ENCODE measurements at places on chromosomes 6 and 20.

GRCh38 chr20:47195573-47195972 lies 160.9 kb downstream of the ZMYND8 start:
- DNase-seq, result no peak

- no peak for DNase-seq
Observed at GRCh38 chr6:156901309-156902019, 124.3 kb downstream of the ARID1B start.

DNA sequence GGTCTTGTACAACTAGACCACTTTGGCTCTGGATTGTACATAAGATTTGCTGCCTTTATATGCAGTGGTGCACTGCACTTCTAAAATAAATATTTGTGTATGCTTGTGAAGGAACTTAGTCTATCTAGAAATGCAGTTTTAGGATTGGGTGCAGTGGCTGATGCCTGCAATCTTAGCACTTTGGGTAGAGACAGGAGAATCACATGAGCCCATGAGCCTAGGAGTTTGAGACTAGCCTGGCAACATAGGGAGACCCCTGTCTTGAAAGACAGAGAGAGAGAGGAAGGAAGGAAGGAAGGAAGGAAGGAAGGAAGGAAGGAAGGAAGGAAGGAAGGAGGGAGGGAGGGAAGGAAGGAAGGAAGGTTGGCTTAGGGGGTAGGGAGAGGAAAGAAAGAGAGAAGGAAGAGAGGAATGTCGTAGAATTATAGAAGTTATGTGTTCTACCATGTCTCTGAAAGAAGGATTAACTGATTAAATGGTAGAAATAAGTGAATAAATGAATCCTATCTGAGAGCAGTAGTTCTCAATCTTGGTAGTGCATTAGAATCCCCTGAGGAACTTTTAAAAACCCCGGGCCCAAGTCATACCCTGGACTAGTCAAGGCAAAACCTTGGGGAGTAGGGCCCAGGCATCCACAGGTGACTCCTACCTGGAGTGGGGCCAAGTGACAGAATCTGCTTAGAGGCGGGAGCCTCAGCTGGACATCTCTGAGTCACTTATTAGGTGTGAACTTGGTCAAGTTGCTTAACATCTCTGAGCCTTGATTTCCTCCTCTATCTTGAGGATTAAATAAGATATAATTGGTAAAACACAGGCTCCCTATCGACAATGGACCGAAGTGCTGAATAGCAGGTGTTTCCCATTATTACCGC lies 130.3 kb downstream of the ZNF217 start:
- DNase-seq, result no peak

GRCh38 chr20:61673152-61673847 lies 392.4 kb downstream of the TAF4 start:
- no peak for DNase-seq

- no peak for DNase-seq
Observed at GRCh38 chr20:48847498-48848205, 19.9 kb upstream of the PREX1 start.

DNA sequence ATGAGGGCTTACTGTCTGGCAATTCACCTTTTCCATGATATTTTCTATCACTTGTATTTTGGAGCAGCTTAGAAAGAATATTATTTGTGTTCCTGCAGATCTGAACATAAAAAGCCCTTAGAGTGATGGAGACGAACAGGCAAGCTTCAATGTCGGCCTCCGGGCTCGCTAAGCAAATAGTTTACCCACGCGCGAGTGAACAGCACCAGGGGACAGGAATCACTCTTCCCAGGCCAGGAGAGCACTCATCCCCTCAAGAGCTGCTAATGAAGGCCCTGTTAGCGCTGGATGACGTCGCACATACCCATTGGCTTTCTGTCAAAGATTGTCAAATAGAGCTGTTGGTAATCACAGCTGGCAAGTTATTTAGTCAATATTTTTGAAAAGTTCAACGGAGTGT lies 395.7 kb downstream of the ZFAND3 start:
- DNase-seq, result no peak

GRCh38 chr20:17380801-17381200 lies 150.4 kb downstream of the BFSP1 start:
- DNase-seq, result no peak

GRCh38 chr20:32248043-32248442 lies 29.4 kb upstream of the KIF3B start:
- no peak for DNase-seq

GRCh38 chr20:46696791-46697279 lies 7.6 kb upstream of the TP53RK start:
- DNase-seq, result no peak
